ENCODE measurements at places on chromosomes 11 and 22.

- DNase-seq: no peak
Measured at GRCh38 chr22:49668402-49668801, 159.3 kb downstream of the BRD1 start.

DNA sequence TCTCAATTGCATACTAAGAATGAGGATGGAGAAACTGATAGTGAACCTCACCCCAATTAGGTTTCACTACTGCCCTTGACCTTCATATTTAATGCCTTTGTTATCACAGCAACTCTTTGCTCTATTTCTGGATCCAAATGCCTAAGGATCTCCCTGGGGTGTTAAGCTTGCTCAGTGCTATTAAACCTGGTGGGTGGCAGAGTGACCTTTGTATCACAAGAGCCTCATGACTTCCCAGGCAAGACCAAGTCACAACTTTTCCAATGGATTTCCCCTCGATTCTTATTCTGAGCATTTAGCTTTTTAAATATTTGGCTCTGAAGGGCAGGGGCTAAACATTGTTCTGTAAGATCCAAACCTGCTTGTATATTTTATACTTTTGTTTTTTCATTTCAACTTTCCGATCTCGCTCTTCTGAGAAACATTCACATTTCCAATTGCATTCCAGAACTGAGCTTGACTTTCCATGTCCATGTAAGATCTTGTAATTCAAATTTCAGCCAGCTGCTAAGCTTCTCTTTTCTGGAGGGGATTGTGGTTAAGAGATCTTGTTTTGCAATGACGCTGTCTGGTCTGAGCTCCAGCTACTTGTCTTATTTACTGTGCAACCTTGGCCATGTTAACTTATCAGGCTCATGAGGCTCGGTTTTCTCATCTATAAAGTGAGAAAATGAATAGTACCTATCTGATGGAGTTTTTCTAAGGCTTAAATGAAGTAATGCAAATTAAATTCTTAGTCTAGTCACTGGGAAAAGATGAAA, 6.4 kb upstream of the EHF start:
- DNase-seq: no peak

DNA sequence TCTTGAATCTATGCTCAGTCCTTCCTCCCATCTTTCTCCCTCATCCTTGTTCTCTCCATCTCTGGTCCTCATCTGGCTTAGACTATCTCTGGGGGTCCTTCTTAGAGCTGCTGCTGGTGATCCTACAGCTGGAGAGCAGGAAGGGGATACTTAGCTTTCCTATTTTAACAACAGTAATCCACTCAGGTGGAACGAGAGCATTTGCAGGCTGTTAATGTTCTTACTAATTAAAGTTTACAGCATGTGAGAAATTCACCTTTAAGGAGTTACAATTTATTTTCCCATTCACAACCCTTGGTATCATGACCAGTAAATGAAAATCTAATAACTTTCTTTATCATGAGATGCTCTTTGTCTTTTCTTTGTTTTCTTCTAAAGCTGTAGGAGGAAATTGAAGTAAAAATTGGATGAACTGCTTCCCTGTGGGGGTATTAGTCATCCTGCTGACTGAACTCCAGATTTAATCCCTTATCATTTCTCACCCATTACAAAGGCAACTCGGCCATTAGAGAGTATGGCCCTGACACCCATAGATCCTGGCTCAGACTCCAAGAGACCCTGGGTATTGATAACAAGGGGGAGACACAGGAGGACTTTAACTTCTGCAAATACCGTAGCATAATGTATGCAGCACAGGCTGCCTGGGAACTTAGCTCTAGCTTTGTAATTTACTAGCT, 37.6 kb upstream of the MTNR1B start:
- no peak for DNase-seq

DNA sequence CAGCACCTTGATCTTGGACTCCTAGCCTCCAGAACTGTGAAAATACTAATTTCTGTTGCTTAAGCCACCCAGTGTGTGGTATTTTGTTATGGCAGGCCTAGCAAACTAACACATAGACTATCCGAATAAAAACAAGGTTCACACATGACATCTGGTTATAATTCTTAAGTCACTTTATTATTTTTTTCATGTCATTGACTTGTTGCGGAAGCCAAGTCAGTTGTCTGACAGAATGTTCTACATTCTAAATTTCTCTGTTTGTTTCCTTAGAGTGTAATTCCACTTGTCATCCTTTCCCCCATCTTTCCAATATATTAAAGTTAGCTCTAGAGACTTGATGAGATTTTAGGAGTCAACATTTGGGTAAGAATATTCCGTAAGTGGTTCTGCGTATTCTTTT, 40.6 kb downstream of the RAB30 start:
- no peak for DNase-seq

DNA sequence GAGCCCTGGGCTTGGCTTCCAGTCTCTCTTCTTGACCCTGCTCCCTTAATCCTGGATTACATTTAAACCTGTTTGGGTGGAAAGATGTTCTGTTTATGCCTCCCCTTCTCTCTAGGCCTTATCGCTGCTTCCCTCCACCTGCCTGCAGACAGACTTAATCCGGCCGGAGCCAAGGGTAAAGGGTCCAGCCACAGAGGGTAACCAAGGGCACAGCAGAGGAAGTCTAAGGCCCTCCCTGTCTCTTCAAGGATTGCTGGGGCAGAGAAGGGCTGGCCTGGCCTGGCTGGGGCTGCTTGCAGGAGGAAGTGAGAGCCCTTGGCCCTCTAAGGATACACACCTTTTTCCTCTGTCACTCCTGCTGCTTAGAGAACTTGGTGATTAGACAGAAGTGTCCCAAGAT, 2.1 kb downstream of the GAL3ST3 start:
- no peak for DNase-seq

Measured in CD4-positive, alpha-beta T cell treated with Interleukin-6 for 4 hours (primary cell).